ENCODE measurements at places on chromosomes 16 and 17.
A peak's percentile ranks its signal among the peaks of the same experiment; 100 is the strongest.

- DNase-seq: no peak
Observed at GRCh38 chr17:2181897-2182448, 121.6 kb downstream of the SMG6 start.

GRCh38 chr17:63622574-63623390 lies 565 bp downstream of the MAP3K3 start:
- DNase-seq: peak; percentile 33

- DNase-seq: no peak
Observed at GRCh38 chr17:58911741-58912343, 156.2 kb downstream of the PPM1E start.

GRCh38 chr17:52170963-52171572 lies 12.6 kb upstream of the CA10 start:
- no peak for DNase-seq

GRCh38 chr17:35162755-35163154 lies 15.1 kb downstream of the UNC45B start:
- no peak for DNase-seq

GRCh38 chr16:1768767-1769401 lies 2.5 kb downstream of the NME3 start:
- no peak for DNase-seq

- DNase-seq: no peak
Observed at GRCh38 chr16:89139907-89140361, 31.6 kb upstream of the CDH15 start.
